Activated T-cell treated with anti-CD3 and anti-CD28 coated beads, Interleukin-2, amount 50 U/mL, for 72 hours (primary cell): ENCODE measurements at places on chromosomes 6 and 20.

- no peak for DNase-seq
- no peak overlapping the region for H3K27ac ChIP-seq
- no peaks in the 10 kb centered on the region for H3K27me3 ChIP-seq
- H3K36me3 ChIP-seq = no peaks in the 10 kb centered on the region
- no peak overlapping the region for H3K4me3 ChIP-seq
Observed at GRCh38 chr6:166516251-166516884, 70.1 kb downstream of the RAMACL start.

- H3K4me1 ChIP-seq = peaks cover 42% of the 10 kb centered on the region
- DNase-seq = no peak
- peaks cover 12% of the 10 kb centered on the region for H3K27me3 ChIP-seq
- no peak overlapping the region for H3K4me3 ChIP-seq
- no peak overlapping the region for H3K27ac ChIP-seq
- no peaks in the 10 kb centered on the region for H3K36me3 ChIP-seq
Observed at GRCh38 chr20:45320948-45321595, 13.0 kb upstream of the MATN4 start.

DNA sequence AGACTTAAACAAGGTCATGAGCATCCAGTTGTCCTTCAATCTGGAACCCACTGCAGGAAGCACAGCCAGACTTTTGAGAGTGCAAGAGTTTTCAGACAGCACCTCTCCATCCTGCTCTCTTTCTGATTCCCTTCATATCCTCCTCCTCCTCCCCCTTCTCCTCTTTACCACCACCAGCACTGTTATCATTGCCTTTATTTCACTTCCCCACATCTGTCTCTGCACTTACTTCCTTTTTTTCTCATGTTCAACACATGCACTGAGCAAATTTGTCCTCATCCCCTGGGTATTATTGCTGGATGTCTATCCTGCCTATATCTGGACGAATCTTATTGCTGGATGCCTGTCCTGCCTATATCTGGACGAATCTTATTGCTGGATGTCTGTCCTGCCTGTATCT lies 554.8 kb downstream of the DHX35 start:
- H3K36me3 ChIP-seq = no peaks in the 10 kb centered on the region
- H3K27ac ChIP-seq = no peak overlapping the region
- no peak overlapping the region for H3K4me3 ChIP-seq
- DNase-seq = no peak
- no peaks in the 10 kb centered on the region for H3K4me1 ChIP-seq

DNA sequence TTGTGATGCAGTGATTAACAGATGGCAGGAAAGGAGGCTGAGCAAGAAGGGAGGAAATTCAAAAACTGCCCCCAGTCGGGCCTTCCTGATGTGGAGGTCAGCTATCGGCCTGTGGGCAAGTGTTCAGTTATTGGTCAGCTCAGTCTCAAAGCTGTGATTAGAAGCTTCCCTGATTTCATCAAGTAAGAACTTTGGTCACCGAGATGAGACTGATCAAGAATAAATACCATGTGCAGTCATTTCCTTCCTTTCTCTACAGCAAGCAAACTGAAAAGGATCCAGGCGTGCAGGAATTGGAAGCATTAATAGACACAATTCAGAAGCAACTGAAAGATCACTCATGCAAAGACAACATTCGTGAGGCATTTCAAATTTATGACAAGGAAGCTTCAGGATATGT lies 69.7 kb downstream of the EFHC1 start:
- H3K27ac ChIP-seq = no peak overlapping the region
- no peaks in the 10 kb centered on the region for H3K27me3 ChIP-seq
- DNase-seq = no peak
- H3K36me3 ChIP-seq = no peaks in the 10 kb centered on the region
- no peak overlapping the region for H3K4me3 ChIP-seq

- no peak overlapping the region for H3K4me3 ChIP-seq
- peaks cover 39% of the 10 kb centered on the region for H3K27me3 ChIP-seq
- peaks cover 8% of the 10 kb centered on the region for H3K4me1 ChIP-seq
- H3K27ac ChIP-seq = no peak overlapping the region
- H3K36me3 ChIP-seq = no peaks in the 10 kb centered on the region
Observed at GRCh38 chr20:58512808-58513552, 2.2 kb downstream of the APCDD1L start.

DNA sequence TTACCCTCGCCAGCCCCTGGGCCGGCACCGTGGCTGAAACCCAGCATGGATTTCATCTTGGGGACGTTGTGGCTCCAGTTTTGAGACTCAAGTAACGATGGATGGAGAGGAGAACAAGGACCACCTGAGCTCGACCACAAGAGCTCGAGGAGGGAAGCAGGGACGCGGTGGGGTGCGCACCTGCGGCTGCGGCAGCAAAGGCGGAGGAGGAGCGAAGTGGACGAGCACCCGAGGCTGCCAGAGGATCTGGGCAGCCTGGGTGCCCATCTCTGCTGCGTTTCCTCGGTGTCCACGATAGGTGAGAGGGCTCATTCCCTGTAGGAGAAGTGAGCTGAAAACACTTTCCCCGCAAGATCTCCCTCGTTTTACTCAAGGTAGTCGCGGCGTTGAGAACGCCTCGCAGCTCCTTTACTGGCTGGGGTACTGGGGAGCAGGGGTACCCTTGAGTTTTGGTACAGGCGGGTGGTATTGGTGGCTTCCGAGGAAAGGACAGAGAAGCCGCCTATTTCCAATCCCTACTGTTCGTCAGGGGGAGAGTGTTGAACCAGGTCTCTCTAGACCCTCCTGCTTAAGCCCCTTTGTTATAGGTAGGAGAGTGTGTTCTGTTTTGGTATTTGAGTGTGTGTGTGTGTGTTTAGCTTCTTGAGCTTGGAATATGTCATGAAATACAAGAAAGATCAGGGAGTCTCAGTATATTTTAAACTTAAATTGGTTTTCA lies 137.7 kb downstream of the TRIM27 start:
- peaks cover 94% of the 10 kb centered on the region for H3K27me3 ChIP-seq
- no peak overlapping the region for H3K27ac ChIP-seq
- DNase-seq = no peak
- H3K4me3 ChIP-seq = peak overlapping the region; percentile 9

GRCh38 chr20:3785240-3786125 lies 1.1 kb downstream of the CENPB start:
- peaks cover 2% of the 10 kb centered on the region for H3K36me3 ChIP-seq
- peaks cover 68% of the 10 kb centered on the region for H3K4me1 ChIP-seq
- peak overlapping the region; percentile 27 for H3K4me3 ChIP-seq
- no peaks in the 10 kb centered on the region for H3K27me3 ChIP-seq
- DNase-seq = no peak
- no peak overlapping the region for H3K27ac ChIP-seq

GRCh38 chr6:14804785-14805210 lies 441.1 kb upstream of the JARID2 start:
- H3K4me3 ChIP-seq = no peak overlapping the region
- H3K27ac ChIP-seq = no peak overlapping the region
- H3K36me3 ChIP-seq = peaks cover 13% of the 10 kb centered on the region
- peaks cover 16% of the 10 kb centered on the region for H3K4me1 ChIP-seq

- no peaks in the 10 kb centered on the region for H3K4me1 ChIP-seq
- peaks cover 1% of the 10 kb centered on the region for H3K36me3 ChIP-seq
- DNase-seq = no peak
- H3K27me3 ChIP-seq = peaks cover 5% of the 10 kb centered on the region
- no peak overlapping the region for H3K27ac ChIP-seq
- H3K4me3 ChIP-seq = no peak overlapping the region
Observed at GRCh38 chr6:99905209-99906106, 88.6 kb downstream of the MCHR2 start.

GRCh38 chr20:53654932-53655624 lies 61.4 kb upstream of the ZNF217 start:
- DNase-seq = no peak
- no peaks in the 10 kb centered on the region for H3K36me3 ChIP-seq
- peak overlapping the region; percentile 27 for H3K4me3 ChIP-seq
- H3K4me1 ChIP-seq = peaks cover 79% of the 10 kb centered on the region
- no peak overlapping the region for H3K27ac ChIP-seq

DNA sequence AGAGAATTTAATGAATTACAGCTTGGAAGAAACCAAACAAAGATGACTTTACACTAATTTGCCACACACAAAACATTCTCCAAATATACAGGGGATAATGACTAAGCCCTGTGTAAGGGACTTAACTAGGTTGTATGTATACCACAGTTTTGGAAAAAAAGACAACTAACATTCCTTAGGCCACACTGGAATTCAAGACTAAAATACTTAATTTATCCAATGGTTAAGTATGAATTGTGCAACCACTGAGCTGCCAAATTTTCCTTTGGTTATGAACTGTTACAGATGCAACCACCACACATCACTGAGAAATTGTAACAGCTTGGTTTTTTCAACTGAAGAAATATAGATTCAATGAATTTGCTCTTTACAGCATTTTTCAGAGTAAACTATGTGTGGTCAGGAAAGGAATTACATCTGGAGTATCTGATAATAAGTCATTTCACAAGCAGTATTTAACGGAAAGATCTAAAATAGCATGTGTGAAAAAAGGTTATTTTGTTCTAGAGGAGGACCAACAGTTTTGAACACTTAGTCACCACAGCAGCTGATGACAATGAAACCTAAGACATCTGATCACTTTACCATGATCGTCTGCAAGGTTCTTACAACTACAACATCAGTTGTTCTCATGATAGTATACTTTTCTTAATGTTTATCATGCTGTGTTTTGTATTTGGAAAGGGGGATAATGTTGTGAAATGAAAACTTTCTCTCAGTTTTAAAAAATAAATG lies 318.8 kb downstream of the BCKDHB start:
- H3K4me3 ChIP-seq = no peak overlapping the region
- H3K36me3 ChIP-seq = peaks cover 14% of the 10 kb centered on the region
- H3K27ac ChIP-seq = no peak overlapping the region
- no peaks in the 10 kb centered on the region for H3K4me1 ChIP-seq
- no peaks in the 10 kb centered on the region for H3K27me3 ChIP-seq
- no peak for DNase-seq

DNA sequence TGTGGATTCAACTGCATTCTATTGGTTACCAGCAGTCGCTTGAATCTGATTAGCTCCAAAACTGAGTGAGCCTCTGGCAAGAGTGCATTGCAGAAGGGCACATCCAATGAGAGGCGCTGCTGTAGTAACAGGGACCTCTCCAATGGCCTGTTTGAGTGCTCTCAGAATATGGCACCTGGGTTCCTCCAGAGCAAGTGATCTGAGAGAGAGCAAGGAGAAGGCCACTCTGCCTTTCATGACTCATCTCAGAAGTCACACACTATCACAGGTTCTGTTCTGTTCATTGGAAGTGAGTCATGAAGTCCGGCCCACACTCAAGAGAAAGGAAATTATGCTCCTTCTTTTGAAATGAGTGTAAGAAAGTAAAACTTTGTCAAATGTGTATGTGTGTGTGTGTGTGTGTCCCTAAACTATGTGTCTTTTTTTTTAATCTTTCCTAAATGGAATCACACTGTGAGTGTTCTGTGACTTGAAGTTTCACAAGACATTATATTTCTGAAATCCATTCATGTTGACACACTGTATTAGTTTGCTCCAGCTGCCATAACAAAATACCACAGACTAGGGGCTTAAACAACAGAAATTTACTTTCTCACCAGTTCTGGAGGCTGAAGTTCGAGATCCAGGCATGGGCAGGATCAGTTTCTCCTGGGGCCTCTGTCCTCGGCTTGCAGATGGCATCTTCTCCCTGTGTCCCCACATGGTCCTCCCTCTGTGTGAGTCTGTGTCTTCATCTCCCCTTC lies 138.3 kb upstream of the CDYL start:
- H3K27me3 ChIP-seq = peaks cover 33% of the 10 kb centered on the region
- H3K36me3 ChIP-seq = peaks cover 18% of the 10 kb centered on the region
- H3K4me1 ChIP-seq = peaks cover 26% of the 10 kb centered on the region
- H3K4me3 ChIP-seq = no peak overlapping the region

DNA sequence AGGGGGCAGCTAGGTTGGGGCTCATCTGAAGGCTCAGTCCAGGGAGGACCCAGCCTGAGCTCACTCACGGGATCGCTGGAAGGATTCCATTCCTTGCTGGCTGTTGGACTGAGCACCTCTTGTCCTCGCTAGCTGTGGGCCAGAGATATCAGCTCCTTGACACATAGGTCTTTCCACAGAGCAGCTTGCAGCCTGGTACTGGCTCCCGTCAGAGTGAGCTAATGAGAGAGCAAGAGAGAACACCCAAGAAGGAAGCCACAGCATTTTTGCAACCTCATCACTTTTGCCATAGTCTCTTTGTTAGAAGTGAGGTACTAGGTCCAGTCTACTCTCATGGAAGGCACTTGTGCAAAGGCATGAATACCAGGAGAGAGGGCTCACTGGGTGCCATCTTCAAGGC lies 179.9 kb downstream of the CDC5L start:
- no peaks in the 10 kb centered on the region for H3K4me1 ChIP-seq
- DNase-seq = no peak
- H3K27ac ChIP-seq = no peak overlapping the region
- H3K27me3 ChIP-seq = peaks cover 20% of the 10 kb centered on the region
- H3K4me3 ChIP-seq = no peak overlapping the region

GRCh38 chr6:33638556-33638955 lies 17.4 kb downstream of the ITPR3 start:
- H3K4me1 ChIP-seq = peaks cover 42% of the 10 kb centered on the region
- H3K27ac ChIP-seq = peak overlapping the region; percentile 77
- DNase-seq = no peak
- H3K27me3 ChIP-seq = no peaks in the 10 kb centered on the region
- no peak overlapping the region for H3K4me3 ChIP-seq

DNA sequence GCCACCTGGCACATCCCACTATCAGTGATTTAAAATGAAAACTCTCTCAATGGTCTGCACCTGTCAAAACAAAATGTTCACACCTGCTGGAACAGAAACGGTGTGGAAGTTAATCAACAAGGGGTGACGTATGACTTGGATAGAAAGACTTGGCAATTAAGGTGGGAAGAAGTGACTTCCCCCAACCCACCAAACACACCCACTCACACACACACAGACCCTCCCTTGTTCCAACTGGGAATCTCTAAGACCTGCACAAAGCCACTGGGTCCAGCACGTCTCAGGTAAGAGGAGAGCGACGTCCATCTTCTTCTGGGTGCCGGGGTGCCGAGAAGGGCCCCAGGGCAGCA lies 25.1 kb upstream of the TCFL5 start:
- no peak overlapping the region for H3K4me3 ChIP-seq
- peaks cover 32% of the 10 kb centered on the region for H3K4me1 ChIP-seq
- H3K36me3 ChIP-seq = peaks cover 2% of the 10 kb centered on the region
- H3K27ac ChIP-seq = peak overlapping the region; percentile 5
- no peaks in the 10 kb centered on the region for H3K27me3 ChIP-seq

- peak overlapping the region; percentile 58 for H3K4me3 ChIP-seq
- DNase-seq = peak; percentile 40
- H3K27me3 ChIP-seq = no peaks in the 10 kb centered on the region
Observed at GRCh38 chr6:89954721-89955148, 60.5 kb downstream of the GJA10 start.

DNA sequence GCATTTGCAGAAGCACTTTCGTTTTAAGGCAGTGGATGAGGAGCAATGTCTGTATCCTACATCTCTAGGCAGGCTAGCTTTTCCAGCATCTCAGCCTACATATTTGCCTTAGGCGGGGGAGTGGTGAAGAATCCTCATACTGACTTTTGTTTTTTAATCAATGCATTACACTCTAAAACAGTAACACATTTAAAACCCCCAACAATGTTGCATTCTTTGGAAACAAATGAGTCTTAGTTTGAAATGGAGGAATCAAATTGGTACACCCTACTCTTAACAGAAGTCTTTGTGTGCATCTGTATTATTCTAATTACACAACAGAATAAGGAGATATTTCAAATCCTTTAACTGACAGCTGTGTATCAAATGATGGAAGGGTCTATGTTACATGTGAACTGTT lies 9.0 kb downstream of the NKAIN2 start:
- H3K4me1 ChIP-seq = no peaks in the 10 kb centered on the region
- H3K27ac ChIP-seq = no peak overlapping the region
- H3K36me3 ChIP-seq = no peaks in the 10 kb centered on the region

GRCh38 chr6:133128191-133128590 lies 113.0 kb upstream of the EYA4 start:
- H3K36me3 ChIP-seq = no peaks in the 10 kb centered on the region
- H3K4me3 ChIP-seq = no peak overlapping the region
- no peaks in the 10 kb centered on the region for H3K27me3 ChIP-seq
- DNase-seq = no peak
- H3K27ac ChIP-seq = no peak overlapping the region
- H3K4me1 ChIP-seq = no peaks in the 10 kb centered on the region

GRCh38 chr6:13836170-13836569 lies 21.8 kb upstream of the MCUR1 start:
- H3K4me1 ChIP-seq = peaks cover 6% of the 10 kb centered on the region
- no peak for DNase-seq
